ENCODE measurements at places on chromosomes 5 and 9. TPM values are rescaled to one million over a fixed set of nuclear protein-coding genes. Genes with fewer than 3 reads are reported as not detected.
A peak's percentile ranks its signal among the peaks of the same experiment; 100 is the strongest.

Gene TENT4A
- 8.9 TPM for total RNA-seq

Gene BRD3OS
- 7.1 TPM for total RNA-seq

- DNase-seq = no peak
Observed at GRCh38 chr9:95816716-95817115, 58.8 kb upstream of the ERCC6L2 start.

GRCh38 chr9:12748016-12748415, 26.8 kb upstream of the LURAP1L start:
- DNase-seq = no peak

DNA sequence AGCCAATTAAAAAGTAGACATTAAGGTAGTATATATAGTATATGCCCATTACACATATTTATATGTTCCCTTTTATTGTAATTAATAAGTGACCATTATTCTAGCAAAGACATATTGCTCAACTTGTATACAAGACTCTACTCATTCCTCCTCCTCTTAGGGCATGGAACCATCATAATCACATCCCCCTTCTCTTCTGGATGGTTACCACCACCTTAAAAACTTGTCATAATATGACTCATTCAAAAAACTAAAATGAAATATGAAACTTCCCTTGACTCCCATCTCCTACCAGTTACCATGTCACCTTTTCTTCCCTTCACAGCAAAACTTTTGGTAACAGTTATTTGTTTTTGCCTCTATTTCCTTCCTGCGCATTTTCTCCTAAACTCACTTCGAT, 438.7 kb downstream of the KDM4C start:
- no peak for DNase-seq

Gene PKD2L2
- not detected for total RNA-seq

DNA sequence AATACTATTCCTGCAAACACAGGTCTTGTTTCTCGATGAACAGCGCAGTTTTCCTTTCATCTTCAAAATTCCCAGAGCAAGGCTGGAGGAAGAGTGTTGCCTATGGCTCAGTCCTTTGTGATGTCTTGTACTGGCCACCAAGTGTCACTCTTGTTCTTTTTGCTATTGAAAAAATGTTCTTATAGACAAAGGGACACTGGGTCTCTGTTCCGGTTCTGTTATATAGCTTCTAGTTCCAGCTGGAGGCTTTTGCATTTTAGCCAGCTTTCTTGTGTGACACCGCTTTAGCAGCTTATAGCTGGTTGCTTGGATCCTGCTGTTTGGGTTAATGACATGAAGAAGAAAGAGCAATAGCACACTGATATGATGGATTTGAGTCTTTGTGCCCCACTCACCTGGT, 343.7 kb upstream of the KCNN2 start:
- no peak for DNase-seq

Gene GZMA
- total RNA-seq = 0.16 TPM

- DNase-seq = no peak
Observed at GRCh38 chr5:127297348-127298035, 6.9 kb downstream of the MEGF10 start.

DNA sequence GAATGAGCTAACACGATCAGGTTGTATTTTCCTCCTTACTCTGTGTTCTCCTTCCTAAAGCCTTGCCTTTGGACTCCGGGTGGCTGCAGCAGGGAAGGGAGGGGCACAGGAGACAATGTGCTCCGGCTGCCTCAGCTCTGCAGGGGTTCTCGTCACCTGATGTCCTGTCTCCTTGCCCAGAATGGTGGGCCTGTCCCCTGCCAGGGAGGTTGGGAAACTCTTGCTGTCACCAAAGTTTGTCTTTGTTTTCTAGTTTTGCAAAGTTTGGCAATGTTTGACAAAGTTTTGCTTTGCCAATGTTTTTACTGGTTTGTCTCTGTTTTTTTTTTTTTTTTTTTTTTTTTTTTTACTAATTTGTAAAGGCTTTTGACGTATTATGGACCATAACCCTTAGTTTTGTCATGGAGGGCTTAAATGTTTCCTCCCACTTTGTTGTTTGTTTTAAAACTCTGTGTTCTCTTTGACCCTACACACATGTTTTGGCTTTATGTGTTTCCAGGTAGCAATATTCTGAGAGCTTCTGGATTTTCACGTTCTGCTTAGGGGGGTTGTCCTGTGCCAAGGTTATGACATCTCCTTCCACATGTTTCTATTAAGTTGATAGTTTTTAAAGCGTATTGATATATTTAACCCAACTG, 49.3 kb downstream of the GADD45G start:
- DNase-seq = peak; percentile 41

- DNase-seq = no peak
Observed at GRCh38 chr9:132757016-132757415, 86.8 kb downstream of the GTF3C4 start.

- no peak for DNase-seq
Observed at GRCh38 chr5:170290498-170290897, 7.1 kb downstream of the LCP2 start.

GRCh38 chr5:14802541-14802940, 69.0 kb downstream of the ANKH start:
- no peak for DNase-seq

Gene LCN15
- total RNA-seq = not detected

DNA sequence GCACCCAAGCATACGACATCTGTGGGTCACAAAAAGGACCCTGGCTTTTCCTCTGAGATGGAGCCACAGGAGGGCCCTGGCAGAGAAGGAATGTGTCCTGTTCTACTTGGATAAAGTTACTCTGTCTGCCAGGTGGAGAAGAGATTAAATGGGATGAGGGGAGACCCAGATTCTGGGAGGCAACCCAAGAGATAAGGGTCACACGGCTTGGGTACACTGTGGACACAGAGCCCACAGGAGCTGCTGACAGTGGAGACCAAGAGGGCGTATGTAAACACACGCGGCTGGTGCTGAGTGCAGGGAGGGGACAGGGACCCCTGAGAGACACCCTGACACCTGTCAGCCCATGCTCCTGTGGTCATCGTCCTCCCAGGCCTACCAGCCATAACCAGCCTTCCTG, 6.2 kb downstream of the CDK20 start:
- no peak for DNase-seq

Gene C9orf153
- total RNA-seq = 0.14 TPM

GRCh38 chr9:92480986-92481633, 1.2 kb downstream of the ASPN start:
- no peak for DNase-seq

Gene SH3TC2
- total RNA-seq = 0.14 TPM

GRCh38 chr5:180801596-180802324, 846 bp downstream of the MGAT1 start:
- no peak for DNase-seq

Gene ZNF462
- 4.0 TPM for total RNA-seq

Gene ENTPD2
- 1.8 TPM for total RNA-seq

- peak; percentile 22 for DNase-seq
Observed at GRCh38 chr5:61673007-61673735, 341.1 kb downstream of the ZSWIM6 start.

DNA sequence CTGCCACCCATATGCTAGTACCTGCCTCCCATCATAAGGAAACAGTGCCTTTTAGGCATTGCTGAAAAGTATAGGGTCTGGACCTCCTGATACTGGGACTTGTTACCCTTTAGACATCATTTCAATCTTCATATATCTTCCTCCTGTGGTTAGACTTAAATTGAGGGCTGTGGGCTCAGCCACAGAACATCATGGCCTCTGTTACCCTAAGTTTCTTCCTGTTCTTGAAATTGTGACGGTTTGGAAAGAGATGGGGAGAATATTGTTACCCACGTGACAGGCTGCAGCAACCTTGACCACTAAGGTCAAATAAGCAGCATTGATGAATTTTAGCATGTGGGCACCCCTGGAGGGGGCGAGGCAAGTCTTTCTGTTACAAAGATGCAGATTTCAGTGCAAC, 87.7 kb downstream of the PDE8B start:
- no peak for DNase-seq

GRCh38 chr9:22986556-22986955, 539.9 kb downstream of the DMRTA1 start:
- DNase-seq = no peak

GRCh38 chr5:59133764-59134261, 550.9 kb downstream of the RAB3C start:
- no peak for DNase-seq

Gene FOXD4L4
- 0.13 TPM for total RNA-seq

GRCh38 chr5:66884564-66885243, 288.5 kb downstream of the MAST4 start:
- DNase-seq = no peak

DNA sequence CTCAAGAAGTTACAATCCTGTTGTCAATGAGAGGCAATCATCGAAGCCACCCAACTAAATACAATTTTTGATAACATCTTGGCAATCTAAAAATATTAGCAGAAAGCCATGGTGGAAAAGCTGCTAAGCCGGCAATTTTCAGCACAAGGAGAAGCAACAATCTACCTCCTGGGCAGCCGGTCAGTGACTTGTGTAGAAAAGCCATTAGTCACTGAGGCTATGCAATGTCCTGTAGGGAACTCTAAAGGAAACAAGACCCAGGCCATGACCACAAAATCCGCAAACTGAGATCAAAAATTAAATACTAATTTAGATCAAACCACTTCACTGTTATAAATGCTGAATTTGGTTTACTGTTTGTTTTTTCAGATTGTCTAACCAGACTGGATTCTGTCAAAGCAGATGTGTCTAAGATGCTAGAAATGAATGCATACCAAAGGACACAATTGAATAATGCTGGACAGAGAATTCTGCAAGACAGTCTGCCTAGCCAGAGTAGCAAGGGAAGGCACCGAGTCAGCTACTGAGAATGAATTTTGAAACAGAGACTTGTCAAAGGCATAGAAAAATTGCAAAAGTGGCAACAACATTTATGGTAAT, 384.8 kb downstream of the PRELID2 start:
- no peak for DNase-seq

Gene SPATA31A3
- total RNA-seq = not detected

Gene MCC
- total RNA-seq = 2.9 TPM

DNA sequence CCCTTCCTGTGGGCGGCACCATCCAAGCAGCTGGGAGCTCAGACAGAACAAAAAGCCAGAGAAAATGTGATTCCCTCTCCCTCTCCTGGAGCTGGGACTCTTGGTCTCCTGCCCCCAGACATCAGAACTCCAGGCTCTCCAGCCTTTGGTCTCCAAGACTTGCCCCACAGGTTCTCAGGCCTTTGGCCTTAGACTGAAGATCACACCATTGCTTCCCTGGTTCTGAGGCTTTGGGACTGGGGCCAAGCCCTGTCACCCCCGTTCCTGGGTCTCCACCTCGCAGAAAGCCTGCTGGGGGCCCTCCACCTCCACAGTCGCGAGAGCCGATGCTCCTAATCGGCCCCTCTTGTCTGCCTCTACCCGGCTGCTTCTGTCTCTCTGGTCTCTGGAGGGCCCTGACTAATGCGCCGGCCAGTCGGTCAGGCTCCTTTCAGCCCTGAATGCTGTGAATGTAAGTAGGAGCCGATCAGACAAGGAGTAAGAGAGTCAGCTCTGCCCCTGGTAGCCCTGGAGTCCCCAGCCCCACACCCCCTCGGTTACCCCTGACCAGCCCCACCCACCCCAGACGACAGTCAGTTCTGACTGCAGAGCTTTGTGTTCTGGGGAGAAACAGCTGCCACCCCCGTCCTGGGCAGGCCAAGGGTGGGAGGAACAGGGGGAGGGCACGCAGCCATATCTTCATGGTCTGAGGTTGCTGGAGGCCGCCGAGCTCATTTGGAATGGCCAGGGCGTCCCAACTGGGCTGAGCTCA, 57.5 kb downstream of the VAV2 start:
- no peak for DNase-seq

Gene SAXO1
- total RNA-seq = 0.38 TPM

Gene HAND1
- total RNA-seq = not detected

DNA sequence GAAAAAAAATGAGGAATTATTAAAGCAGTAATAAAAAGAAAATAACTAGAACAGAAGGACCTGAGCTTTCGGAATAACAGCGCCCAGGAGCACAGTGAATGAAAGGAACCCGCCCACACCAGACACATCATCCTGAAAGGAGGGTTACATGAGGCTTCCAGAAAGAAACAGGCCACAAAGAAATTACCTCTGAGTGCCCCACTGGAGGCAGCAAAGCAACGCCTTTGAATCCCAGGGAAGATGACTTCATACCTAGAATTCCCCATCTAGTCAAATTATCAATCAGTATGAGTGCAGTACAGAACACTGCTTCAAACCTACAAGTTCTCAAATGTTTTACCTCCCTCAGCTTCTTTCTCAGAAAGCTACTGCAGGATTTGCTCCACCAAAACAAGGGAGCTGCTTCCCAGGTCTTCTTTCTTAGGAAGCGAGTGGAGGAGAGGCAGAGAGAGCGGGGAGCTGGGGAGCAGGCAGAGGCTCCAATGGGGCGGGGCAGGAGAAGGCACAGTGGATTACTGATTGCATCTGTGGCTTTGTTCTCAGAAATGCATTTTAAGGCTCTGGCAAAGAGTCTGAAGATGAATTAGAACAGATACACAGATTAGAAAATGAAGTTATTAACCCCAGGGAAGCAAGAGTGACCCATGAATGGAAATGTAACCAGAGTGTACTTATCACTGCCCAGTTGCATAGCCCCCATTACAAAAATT, 87.1 kb downstream of the SEMA4D start:
- DNase-seq = no peak

- no peak for DNase-seq
Observed at GRCh38 chr5:5421149-5421960, 1.1 kb upstream of the ICE1 start.

Gene PAEP
- not detected for total RNA-seq

GRCh38 chr5:71862507-71863060, 143.5 kb downstream of the CARTPT start:
- no peak for DNase-seq

Gene PHYHD1
- 30.3 TPM for total RNA-seq

- no peak for DNase-seq
Observed at GRCh38 chr9:109258481-109259302, 62.2 kb downstream of the EPB41L4B start.

Gene ENHO
- total RNA-seq = 0.24 TPM

Gene POLR3G
- total RNA-seq = 1.3 TPM

DNA sequence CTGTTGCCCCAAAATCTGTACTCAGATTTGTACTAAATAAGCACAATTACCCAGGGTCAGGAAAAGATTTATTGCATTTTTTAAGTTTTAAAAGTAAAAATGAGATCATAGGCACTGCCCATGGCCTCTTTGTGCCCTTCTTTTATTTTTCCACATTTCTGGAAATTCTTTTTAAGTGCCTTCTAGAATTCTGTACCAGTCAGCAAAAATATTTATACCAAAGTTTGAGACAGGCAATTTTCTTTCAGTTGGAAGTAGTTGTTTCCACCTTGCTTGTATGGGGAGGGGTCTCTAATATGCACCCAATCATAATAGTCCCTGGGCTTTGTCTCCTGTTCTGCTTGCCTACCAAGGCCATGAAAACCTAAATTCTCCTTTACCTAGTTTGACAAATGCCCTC, 5.6 kb upstream of the RNF20 start:
- DNase-seq = no peak
